NCI-H1105 treated with DMSO at 0.1 percent for 48 hours (cell line): ENCODE measurements at places on chromosomes 11 and 22.

DNA sequence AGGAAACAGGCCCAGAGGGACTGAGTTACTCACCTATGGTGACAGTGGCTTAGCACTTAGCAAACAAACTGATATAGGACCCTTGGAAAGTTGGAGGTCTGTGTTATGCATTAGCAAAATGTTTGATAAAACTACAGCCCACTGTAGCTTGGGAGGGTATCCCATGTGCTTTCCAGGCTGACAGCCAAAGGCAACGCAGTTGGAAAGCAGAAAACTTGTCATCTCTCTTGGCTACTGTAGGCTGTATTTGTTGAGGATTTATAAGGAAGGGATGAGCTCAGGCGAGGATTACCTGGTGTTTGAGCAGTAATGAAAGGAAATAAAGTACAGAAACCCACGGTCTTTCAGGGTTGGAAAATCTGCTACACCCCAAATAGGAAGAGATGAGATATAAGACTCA lies 23.8 kb downstream of the SDHAF2 start:
- DNase-seq, result no peak

- DNase-seq, result no peak
These were observed 40.4 kb downstream of the RRAS2 start for GRCh38 chr11:14318581-14318981.

GRCh38 chr11:95517453-95517852 lies 272.1 kb downstream of the FAM76B start:
- DNase-seq, result no peak

GRCh38 chr11:61384271-61385242 lies 7.8 kb upstream of the TMEM216 start:
- no peak for DNase-seq

DNA sequence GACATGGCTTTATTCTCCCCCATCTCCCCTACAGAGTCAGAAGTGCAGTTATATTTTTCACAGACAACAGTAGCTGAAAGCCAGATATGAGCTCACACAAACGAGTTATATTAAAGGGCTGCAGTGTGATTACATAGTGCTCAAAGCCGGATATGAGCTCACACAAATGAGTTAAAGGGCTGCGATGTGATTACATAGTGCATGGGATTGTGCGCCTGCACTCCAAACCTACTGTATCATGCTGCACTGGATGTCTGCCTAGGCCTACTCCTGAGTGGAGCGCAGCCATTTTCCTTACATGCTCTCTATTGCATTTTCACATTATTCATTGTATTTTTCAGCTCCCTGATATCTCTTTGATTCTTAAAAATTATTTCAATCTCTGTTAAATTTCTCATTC lies 414.6 kb upstream of the LARGE1 start:
- no peak for DNase-seq

DNA sequence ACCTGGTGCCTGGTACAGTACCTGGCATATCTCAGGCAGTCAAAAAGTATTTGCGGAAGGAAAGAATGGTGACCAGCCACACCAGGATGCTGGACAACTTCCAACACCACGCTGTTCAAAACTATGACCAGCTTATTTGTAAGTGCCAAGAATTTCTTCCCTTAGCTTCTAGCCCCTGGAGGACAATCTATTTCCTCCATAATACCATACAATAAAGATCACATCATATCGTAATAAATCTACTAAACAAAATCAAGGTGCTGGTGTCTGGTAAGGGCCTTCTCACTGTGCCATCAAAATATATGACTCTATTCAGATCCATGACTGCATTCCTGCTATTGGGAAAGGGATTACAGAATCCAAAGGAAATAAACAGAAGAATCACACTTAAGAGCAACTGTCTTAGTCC lies 51.5 kb downstream of the ALG9 start:
- DNase-seq, result no peak

GRCh38 chr11:65778431-65778900 lies 2.3 kb downstream of the AP5B1 start:
- DNase-seq, result no peak
